ENCODE measurements at places on chromosomes 3 and 15.

- no peak for DNase-seq
These were observed 447.5 kb downstream of the IGSF11 start for GRCh38 chr3:118587037-118587741.

DNA sequence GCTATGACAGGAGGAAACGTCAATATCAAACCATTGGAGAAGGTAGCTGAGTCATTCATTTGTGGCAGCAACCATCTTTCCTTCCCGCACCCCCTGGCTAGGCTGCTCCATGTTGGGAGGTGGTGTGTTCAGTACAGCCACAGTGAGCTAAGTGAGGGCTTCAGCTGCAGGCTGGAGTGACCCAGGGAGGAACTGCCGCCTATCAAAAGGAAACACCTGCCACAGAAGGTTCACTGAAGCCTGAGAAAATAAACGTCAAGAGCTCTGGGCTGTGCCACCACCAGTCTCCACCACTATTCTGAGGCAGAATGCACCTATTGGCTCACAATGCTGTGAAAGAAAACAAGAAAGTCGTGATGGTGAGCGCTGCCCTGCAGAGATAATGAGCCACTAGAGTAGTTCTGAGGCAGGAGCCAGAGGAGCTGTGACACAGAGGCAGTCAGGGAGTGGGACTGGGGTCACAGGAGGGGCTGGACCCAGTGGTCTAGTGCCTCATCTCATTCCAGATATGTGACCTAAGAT is 34.8 kb upstream of the CD47 start:
- peak; percentile 22 for DNase-seq

GRCh38 chr3:113948015-113948917 is 453 bp downstream of the ZDHHC23 start:
- peak; percentile 38 for DNase-seq

GRCh38 chr3:139547666-139548065 is 8.1 kb upstream of the RBP1 start:
- DNase-seq: no peak

DNA sequence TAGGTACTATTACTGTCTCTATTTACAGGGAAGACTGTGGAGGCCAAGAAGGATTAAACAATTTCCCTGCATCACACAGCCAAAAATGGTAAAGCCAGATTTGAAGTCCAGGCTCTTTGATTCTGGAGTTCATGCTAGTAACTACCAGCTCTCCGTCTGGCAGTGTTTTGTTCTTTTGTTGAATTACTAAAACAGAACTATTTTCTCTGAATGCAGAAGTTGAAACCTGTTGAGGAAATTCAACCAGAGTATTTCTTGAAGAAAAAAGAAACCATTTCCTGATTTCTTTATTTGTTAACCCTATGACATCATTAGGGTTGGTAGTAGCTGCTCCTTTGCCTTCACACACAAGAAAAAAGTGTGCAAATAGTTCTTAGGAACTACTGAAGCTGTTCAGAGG is 34.3 kb downstream of the CRTC3 start:
- no peak for DNase-seq

Measured in NCI-H2029 (cell line).